Smooth muscle cell of bladder (primary cell): ENCODE measurements at places on chromosomes 12 and 14. TPM values are rescaled to one million over a fixed set of nuclear protein-coding genes. Genes with fewer than 3 reads are reported as not detected.

The KLRK1 gene
- total RNA-seq, result not detected in 2 replicates

The SERPINA10 gene
- total RNA-seq, result not detected in 2 replicates

The RAPGEF3 gene
- total RNA-seq, result 1.00 and 2.1 TPM in 2 replicates

The CPNE6 gene
- not detected in 2 replicates for total RNA-seq

The SLC25A47 gene
- not detected in 2 replicates for total RNA-seq
